Thyroid gland (tissue), 4 donors: ENCODE measurements at places on chromosomes 16 and 17.

- DNase-seq = no peak
Measured at GRCh38 chr16:57669476-57670162, 1.5 kb downstream of the ADGRG3 start.

DNA sequence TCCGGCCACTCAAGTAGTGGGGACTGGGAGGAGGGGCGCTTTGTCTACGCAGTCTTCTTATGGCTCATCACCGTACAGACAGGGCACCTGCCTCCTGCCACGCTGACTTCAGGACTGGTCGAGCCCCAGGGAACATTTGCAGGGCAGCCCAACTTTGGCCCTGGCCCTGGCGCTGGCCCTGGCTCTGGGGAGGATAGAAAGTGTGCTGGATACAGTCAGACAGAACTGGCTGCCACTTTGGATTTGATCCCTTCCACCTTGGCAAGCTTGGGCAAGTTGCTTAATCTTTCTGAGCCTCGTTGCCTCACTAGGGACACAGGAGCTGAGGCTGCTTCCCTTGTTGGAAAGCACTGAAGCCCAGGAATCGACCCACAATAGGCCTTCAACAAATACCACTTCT lies 13.6 kb downstream of the LGALS9 start:
- DNase-seq = no peak

DNA sequence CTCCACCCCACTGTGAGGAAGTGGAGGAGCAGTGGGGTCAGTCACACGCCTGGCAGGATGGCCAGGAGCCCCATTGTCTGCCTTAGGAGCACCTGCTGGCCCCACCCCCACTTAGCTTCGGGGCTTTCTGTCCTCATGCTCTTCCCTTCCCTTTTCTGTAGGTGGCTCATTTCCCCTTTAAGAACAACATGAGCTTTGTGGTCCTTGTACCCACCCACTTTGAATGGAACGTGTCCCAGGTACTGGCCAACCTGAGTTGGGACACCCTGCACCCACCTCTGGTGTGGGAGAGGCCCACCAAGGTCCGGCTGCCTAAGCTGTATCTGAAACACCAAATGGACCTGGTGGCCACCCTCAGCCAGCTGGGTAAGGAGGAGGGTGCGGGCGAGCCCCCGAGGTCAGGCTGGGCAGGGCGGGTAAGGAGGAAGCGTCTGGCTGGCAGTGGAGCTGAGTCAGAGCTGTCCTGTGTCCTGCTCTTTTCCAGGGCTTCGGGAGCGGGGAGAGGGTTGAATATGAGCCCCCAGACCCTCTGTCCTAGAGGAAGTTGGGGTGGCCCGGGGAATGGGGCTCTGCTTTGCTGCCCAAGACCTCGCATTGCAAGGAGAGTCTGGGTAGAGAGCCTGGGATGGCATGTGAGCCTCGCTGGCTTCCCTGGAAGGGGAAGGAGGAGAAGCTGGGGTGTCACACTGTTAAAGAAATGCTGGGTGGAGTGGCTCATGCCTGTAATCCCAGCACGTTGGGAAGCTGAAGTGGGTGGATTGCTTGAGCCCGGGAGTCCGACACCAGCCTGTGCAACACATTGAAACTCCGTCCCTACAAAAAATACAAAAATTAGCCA lies 9.2 kb upstream of the SERPINF1 start:
- DNase-seq = no peak

DNA sequence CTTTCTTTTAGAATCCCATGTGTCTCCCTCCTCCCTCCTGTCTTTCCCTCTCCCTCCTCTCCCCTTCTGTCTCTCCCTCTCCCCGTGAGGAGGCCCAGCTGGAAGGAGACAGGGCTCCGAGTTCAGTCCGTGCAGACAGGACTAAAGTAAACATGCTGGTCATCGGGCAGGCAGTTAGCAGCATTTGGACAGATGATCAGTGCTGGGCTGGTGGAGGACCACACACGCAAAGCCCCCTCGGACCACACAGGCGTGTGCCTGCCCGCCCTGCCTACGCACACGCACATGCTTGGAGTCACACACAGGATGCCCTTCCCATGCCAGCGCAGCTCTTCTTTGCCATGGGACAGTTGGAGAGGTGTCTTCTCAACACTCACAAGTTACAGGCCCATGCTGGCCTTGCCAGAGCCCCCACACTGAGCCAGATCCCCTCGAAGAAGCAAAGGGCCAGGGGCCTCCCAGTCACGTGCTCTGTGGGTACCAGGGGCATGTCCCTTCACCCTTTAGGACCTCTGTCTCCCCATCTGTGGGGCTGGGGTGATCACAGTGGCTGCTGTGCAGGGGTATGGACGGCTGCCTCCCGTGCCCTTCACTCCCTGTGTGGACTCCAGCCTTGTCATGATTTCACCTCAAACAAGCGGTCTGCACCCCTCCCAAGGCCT lies 215.7 kb upstream of the FOXF1 start:
- DNase-seq = no peak

GRCh38 chr17:65434878-65435277 lies 126.6 kb downstream of the AXIN2 start:
- DNase-seq = no peak

DNA sequence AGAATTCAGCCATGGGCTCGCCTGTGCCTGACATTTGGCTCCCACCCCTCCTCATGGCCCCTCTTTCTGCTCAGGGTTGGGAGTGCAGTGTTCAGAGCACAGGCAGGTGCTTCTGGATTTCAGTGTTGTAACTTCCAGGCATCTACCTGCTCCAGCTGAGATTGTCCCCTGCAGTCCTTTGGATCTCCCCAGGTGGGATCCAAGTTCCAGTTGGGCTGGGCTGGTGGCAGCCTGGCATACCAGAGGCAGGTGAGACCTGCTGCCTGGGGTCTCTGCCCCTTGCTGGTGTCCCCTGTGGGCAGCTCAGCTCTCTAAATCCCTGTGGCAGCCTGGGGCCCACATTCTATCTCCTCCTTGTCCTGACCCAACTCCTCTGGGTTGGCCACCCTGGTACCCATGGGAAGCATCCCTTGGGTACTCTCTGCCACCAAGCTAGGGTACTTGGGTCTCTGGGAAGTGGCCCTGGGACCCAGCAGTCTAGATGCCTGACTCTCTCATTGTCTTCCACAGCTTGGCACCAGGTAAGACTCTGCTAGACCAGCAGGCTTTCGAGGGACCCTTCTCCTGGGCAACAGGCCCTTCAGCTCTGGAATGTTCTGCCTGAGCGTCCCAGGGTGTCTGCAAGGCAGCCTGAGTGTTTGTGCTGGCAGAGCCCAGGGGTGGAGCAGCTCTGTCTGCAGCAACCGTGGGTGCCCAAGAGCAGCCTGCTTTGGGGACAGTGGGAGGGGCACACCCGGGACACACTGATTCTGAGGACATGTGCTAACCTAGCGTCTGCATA lies 42.5 kb downstream of the DNAH17 start:
- DNase-seq = peak; percentile 96

DNA sequence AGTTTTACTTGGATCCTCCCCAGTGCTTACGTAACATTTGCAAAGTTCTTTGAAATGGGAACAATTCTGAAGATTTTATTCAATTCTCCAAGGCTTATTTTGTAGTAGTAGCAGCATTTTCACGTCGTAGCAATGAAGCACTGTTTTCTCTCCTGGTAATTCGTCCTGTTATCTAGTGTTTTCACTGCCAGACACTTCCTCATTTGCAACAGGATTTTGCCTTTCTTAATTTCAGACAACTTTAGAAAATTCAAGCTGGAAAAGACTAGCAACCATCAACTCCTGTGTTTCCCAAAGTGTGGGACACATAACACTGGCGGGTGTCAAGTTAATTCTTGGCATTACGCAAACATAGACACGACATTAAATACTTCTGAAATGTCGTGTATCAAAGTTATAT lies 131.6 kb downstream of the CHD9NB start:
- DNase-seq = no peak
